ENCODE measurements at places on chromosomes 5 and 9.

DNA sequence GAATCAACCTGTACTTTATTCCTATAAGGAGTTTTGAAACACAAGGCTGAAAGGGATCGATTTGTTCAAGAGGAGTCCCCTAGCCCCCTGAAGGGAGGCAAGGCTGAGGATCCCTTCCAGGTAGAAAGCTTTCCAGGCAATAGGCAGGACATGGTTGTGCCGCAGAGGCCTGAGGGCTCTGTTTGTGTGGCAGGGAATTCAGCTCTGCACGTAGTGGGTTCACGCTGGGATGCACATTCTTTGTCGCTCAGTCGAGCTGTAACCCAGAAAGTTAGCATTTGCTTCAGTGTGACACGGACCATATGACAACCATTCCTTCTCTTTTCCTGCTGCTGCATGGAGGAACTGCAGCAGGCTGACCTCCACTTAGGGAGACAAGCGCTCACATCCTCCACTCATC is 65.6 kb upstream of the TRIO start:
- H3K36me3 ChIP-seq, result no peaks in the 10 kb centered on the region
- H3K27ac ChIP-seq, result no peak overlapping the region
- no peak overlapping the region for H3K4me3 ChIP-seq

GRCh38 chr5:68070591-68071281 is 144.8 kb upstream of the PIK3R1 start:
- H3K36me3 ChIP-seq, result no peaks in the 10 kb centered on the region
- no peaks in the 10 kb centered on the region for H3K27me3 ChIP-seq
- no peak overlapping the region for H3K27ac ChIP-seq
- no peaks in the 10 kb centered on the region for H3K4me1 ChIP-seq
- no peak for DNase-seq

GRCh38 chr5:39928709-39929108 is 503.9 kb upstream of the DAB2 start:
- no peak overlapping the region for H3K4me3 ChIP-seq
- no peak for DNase-seq
- H3K27ac ChIP-seq, result no peak overlapping the region
- no peaks in the 10 kb centered on the region for H3K27me3 ChIP-seq

GRCh38 chr9:131584858-131585257 is 39.5 kb downstream of the PRRT1B start:
- H3K27me3 ChIP-seq, result no peaks in the 10 kb centered on the region
- no peak for DNase-seq
- H3K4me3 ChIP-seq, result no peak overlapping the region

- no peak for DNase-seq
- no peaks in the 10 kb centered on the region for H3K36me3 ChIP-seq
- H3K4me3 ChIP-seq, result no peak overlapping the region
- H3K27ac ChIP-seq, result no peak overlapping the region
These were observed 37.7 kb downstream of the SPARC start for GRCh38 chr5:151648988-151649387.

- no peaks in the 10 kb centered on the region for H3K27me3 ChIP-seq
- H3K4me3 ChIP-seq, result no peak overlapping the region
- DNase-seq, result no peak
- peaks cover under 1% of the 10 kb centered on the region for H3K36me3 ChIP-seq
These were observed 8.2 kb downstream of the TENT4A start for GRCh38 chr5:6721442-6721841.

DNA sequence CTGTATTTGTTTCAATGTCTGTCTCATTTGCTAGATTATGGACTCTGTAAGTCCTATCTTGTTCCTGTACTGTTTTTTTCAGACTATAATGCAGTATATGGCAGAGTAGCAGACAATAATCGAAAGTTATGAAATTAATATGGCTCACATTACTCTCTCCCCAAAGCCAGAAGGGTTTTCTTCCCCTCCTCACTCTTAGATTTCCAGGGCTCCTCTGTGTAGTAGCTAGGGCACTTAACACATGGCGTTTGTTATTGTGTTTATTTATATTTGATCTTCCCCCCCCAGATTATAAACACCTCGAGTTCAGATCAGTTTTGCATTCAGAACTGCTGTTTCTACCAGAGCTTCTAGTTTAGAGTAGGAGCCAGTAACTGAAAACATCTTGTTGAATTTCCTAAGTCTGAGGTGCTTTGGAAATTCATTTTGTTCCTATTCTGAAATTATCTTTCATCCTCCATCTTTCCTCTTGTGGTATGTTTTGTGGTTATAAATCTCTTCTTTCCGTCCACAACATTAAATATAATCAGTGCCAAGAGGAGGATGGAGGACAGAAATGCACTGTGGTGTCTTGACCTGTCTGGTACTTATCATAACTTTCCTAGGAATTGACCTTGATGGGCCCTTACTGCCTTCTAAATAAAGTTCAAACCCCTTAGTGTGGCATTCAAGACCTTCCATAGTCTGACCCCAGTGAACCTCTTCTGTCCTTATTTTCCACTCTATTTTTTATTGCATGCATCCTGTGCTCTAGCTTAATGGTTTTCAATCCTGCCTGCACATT is 27.0 kb downstream of the TLE4 start:
- no peak overlapping the region for H3K27ac ChIP-seq
- no peaks in the 10 kb centered on the region for H3K27me3 ChIP-seq
- H3K4me1 ChIP-seq, result no peaks in the 10 kb centered on the region
- no peaks in the 10 kb centered on the region for H3K36me3 ChIP-seq
- H3K4me3 ChIP-seq, result no peak overlapping the region

DNA sequence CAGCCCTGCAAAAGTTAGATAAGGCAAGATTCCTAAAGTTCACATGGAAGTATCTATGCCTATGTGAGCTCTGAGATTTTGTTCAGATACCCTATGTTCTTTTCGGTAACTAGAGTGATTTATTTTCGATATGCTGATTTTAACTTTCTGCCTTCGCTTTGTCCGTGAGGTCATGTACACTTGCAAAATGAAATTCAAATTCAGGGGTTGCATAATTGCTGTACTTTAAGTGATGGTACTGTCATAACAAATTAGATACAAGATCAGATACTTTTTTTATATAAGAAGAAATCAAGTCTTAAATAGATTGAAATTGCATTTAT is 350 bp upstream of the ECPAS start:
- no peaks in the 10 kb centered on the region for H3K4me1 ChIP-seq
- H3K27ac ChIP-seq, result peak overlapping the region; percentile 91
- no peaks in the 10 kb centered on the region for H3K36me3 ChIP-seq
- peak overlapping the region; percentile 98 for H3K4me3 ChIP-seq
- DNase-seq, result no peak

GRCh38 chr5:136143312-136143711 is 10.7 kb downstream of the SMAD5 start:
- peaks cover 12% of the 10 kb centered on the region for H3K4me1 ChIP-seq
- H3K36me3 ChIP-seq, result no peaks in the 10 kb centered on the region
- H3K4me3 ChIP-seq, result no peak overlapping the region
- no peak for DNase-seq
- no peaks in the 10 kb centered on the region for H3K27me3 ChIP-seq
- H3K27ac ChIP-seq, result no peak overlapping the region

DNA sequence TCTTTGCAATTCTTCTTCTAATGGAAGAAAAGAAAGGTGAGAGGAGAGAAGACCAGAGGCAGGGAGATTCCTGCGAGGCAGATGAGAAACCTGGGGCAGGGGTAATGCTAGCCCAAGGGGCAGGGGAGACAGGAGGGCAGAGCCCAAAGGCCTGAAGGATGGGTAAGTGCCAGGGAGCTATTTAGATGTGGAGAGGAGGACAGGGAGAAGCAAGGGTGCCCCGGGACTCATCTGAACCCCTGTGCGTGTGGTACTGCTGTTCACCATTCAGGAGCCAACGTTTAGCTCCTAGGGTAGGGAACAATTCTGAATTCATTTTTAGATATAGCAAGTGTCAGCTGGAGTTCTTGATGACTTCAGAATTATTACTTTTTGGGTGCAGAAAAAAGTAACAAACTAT is 122.7 kb upstream of the ALDH1B1 start:
- no peak overlapping the region for H3K27ac ChIP-seq
- H3K4me1 ChIP-seq, result no peaks in the 10 kb centered on the region
- no peaks in the 10 kb centered on the region for H3K27me3 ChIP-seq
- no peak for DNase-seq
- H3K36me3 ChIP-seq, result no peaks in the 10 kb centered on the region

DNA sequence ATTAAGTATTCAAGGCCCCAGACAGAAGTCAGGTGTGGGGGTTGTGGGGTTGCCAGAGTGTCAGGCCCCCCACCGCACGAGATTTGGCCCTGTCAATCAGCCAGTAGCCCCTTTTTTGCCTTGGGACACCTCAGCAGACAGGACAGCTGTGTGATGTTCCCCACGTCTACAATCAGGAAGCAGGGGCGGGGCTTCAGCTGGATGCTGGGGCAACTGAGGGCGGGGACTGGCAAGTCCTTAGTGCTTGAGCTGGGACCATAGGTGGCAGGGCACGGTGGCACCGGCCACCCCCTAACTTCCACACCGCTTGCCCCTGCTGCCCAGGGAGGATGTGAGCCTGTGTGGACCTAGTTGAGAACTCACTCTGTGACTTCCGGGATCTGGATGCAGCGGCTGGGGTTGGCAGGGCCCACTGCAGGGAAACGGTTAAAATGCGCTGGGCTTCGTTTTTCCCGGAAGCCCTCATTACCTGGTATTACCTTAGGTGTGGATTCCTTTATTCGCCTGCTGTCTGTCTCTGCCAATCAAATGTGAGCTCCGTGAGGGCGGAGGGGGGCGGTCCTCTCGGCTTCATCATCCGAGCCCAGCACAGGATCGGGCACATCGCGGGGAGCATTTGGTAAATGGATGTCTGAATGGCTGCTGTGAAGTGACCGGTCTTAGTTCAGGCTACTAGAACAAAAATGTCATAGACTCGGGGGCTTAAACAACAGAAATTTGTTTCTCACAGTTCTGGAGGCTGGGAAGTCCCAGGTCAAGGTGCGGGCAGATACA is 7.5 kb upstream of the GTF3C5 start:
- no peaks in the 10 kb centered on the region for H3K36me3 ChIP-seq
- no peak for DNase-seq
- no peaks in the 10 kb centered on the region for H3K4me1 ChIP-seq
- no peak overlapping the region for H3K4me3 ChIP-seq
- no peak overlapping the region for H3K27ac ChIP-seq

DNA sequence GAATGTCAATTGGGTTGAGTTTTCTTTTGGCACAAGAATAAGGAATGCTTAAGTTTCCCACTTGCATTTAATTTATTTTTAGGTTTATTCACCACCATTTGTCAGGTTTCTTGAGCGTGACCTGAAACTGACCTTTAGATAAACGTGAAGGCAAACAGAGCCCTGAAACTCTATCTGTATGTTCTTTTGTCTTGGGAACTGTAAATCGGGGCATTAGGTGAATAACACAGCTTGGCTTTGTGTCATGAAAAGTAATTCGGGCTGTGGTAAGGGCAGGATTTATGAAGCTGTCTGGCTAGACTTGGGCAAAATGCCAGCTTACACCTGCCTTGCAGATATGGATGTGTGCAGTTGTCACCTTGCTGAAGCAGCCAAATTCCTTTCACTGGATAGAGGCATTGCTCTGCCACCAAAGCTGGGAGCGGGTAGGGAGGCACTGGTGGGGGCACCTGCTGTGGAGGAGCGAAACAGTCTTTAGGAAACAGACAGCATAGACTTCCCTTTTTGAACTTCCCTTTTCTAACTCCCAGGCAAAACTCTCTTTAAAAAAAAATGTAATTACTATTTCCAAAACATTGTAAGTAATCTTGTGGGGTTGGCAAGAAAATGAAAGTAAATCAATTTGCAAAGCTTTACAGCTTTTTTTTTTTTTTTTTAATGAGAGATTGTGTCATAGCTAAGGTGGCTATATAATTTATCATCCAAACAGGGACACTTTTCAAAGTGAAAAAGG is 545.2 kb downstream of the CSNK1G3 start:
- no peaks in the 10 kb centered on the region for H3K4me1 ChIP-seq
- no peaks in the 10 kb centered on the region for H3K27me3 ChIP-seq
- peak; percentile 88 for DNase-seq
- no peaks in the 10 kb centered on the region for H3K36me3 ChIP-seq

DNA sequence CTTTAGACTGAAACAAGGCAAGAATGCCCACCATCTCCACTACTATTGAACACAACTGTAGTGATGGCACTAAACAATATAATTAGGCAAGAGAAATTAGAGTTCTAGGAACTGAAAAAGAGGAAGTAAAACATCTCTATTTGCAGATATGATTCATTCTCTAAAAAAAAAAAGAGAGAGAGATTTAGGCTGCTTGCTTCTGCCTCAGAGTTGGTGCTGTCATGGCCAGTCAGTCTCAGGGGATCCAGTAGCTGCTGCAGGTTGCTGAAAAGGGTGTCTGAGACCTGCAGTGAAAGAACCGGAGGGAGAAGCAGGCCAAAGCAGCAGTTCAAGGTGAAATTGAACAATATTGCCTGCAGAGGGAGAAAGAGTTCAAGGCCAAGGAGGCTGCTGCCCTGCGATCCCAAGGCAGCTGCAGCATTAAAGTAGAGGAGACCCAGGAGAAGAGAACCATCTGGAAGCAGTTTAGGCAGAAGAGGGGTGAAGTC is 72.5 kb downstream of the AP3B1 start:
- no peak overlapping the region for H3K27ac ChIP-seq
- H3K4me1 ChIP-seq, result no peaks in the 10 kb centered on the region
- no peaks in the 10 kb centered on the region for H3K27me3 ChIP-seq
- DNase-seq, result no peak
- no peak overlapping the region for H3K4me3 ChIP-seq
